ENCODE measurements at places on chromosomes 13 and 19. TPM values are rescaled to one million over a fixed set of nuclear protein-coding genes. Genes with fewer than 3 reads are reported as not detected.

GRCh38 chr13:75468098-75468497 lies 13.9 kb downstream of the TBC1D4 start:
- DNase-seq = no peak

DNA sequence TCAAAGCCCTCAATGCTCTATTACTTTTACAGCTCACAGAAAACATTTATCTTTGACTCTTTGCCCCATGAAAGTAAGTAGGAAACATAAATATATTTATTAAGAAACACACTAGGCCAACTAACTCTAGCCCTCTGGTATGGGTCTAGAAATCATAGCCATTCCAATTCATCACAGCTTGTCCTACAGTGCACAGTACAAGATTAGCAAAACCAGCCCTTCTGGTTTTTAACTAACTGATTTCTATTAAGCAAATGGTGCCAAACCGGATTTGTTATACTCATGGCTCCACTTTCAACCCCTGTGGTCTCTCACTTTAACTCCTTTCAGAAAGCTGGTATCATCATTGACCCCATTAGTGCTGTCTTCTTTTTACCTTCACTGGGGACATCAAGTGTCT lies 5.6 kb upstream of the LRRC63 start:
- no peak for DNase-seq

DNA sequence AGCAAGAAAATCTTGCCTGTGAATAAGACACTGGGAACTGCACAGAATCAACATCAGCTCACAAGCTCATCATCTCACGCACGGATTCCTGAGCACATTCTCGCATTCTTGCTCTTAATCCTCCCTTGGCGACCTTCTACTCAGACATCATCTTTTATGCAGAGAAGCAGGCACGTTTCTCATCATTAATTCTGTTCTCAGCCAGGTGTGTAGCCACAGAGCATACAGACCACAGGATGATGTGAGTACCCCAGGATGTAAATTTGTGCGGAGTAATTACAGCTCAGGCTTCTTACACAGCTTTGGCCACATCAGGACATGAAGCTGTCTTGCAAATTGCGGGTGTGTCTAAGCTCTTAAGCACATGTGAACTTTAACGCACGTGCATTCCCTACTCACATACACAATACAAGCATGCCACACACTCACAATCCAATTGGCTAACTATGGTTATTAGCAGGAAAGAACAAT lies 36.5 kb upstream of the SACS start:
- DNase-seq = no peak

DNA sequence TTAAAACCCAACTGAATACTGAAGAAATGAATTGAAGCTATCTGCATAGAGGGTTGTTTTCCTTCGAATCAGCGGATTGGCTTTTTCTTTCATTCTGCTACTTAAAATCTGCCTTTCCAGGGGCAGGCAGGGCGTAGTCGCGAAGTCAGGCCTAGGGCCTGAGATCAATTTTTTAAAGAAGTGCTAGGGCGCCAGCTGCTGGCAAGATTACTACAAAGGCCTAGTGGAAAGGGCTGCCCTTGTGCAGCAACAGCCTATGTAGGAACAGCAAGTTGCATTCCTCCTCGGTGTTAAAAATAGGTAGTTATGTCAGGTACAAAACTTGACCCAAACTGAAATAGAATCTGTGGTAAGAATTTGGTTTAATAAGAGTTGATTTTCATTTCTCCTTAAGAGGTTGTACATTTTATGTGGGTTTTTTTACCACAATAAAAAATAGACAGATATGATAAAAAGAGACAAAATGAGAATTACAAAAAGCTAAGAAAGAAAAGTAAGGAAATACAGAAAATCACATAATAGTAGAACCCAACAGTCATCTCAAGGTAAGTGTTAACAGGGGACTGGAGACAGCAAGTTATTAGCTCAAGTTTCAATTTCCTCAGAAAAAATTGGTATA lies 9.5 kb upstream of the URAD start:
- DNase-seq = no peak

DNA sequence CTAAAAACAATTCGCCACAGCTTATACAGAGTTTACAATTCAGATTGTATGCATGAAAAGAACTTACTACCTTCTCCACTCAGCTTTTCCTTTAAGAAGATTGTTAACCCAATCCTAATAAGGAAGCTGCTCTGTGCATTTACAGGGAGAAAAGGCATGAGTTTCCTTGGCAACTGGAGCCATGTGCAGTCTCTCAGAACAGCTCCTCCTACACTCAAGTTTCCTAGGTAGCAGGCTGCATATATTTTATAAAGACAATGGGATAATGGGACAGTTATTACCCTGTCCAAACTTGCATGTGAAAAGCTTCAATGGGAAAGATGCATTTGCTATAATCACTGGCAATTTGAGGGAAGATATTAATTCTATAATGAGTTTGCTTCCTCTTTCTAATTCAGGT lies 125.5 kb upstream of the TRPC4 start:
- no peak for DNase-seq

- DNase-seq = no peak
Measured at GRCh38 chr13:49457221-49457620, 13.1 kb downstream of the SETDB2 start.

DNA sequence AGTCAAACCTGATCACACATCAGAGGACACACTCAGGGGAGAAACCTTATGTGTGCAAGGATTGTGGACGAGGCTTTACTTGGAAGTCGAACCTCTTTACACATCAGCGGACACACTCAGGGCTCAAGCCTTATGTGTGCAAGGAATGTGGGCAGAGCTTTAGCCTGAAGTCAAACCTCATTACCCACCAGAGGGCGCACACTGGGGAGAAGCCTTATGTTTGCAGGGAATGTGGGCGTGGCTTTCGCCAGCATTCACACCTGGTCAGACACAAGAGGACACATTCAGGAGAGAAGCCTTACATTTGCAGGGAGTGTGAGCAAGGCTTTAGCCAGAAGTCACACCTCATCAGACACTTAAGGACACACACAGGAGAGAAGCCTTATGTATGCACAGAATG lies 8.2 kb upstream of the ZNF527 start:
- DNase-seq = no peak

DNA sequence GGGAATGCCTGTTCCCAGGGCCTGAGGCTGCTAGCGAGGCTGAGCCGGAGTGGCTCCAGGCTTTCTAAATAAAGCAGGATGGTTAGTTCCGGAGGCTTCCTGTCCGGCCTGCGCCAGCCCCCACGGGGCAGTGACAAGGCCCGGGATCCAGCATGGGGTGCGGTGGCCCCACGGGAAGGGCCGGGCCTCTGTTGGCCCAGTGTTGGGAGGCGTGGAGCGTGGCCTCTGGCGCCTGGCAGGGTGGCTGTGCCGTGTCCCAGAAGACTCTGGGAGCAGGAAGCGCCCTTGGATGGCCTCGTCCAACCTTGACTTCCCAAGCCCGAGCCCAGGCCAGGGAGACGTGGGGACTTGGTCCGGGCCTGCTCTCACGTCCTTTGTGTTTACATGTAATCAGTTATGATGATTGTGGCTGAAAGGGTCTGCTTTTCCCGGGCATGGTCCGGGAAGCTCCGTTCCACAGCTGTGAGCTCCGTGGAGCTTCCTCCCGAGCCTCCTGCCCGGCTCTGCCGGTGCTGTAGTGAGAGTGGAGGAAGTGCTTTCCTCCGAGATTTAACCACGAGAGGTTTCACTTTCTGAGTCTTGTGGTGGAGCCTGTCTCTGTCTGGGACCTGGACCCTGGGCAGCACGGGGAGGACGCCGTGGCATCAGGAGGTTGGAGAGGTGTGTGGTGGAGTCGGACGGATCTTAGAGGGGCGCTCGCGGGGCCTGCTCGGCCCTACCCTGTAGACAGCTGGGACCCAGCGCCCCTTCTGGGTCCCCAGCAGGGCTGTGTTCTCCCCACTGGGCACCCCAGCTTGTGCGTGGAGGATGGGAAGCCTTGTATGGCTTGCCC lies 4.6 kb downstream of the GNA11 start:
- no peak for DNase-seq

DNA sequence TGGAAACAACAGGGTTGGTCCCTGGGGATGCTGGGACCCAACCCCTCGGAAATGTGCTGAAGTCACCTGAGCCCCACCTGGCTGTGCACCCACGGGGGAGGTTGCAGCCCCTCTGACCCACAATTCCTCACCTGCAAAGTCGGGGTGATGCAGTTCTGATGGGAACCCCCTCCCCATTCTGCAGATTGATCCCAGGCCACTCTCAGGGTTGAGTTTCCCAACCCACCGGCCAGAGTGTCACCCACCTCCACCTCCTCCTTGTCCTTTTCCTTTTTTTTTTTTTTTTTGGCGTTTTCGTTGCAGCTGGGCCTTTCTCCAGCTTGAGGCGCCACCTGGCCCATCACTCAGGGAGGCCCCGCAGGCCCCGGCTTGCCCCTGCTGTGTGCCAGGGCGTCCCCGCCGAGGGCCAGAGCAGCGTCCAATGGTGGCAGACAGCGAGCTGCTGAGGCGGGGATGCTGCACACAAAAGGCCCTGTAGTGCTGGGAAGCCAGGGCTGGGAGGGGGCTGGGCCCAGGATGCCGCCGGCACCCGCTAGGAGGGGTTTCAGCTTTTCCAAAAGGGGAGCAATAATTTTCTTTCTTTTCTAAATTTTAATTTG lies 4.6 kb downstream of the PIK3R2 start:
- peak; percentile 55 for DNase-seq

- DNase-seq = no peak
Measured at GRCh38 chr19:57192993-57193392, 1.7 kb downstream of the ZNF264 start.

GRCh38 chr13:98368019-98368418 lies 190.9 kb upstream of the RNF113B start:
- no peak for DNase-seq

GRCh38 chr13:40908546-40908945 lies 110.6 kb downstream of the ELF1 start:
- no peak for DNase-seq

- DNase-seq = no peak
Measured at GRCh38 chr13:108194435-108194936, 20.9 kb downstream of the LIG4 start.

DNA sequence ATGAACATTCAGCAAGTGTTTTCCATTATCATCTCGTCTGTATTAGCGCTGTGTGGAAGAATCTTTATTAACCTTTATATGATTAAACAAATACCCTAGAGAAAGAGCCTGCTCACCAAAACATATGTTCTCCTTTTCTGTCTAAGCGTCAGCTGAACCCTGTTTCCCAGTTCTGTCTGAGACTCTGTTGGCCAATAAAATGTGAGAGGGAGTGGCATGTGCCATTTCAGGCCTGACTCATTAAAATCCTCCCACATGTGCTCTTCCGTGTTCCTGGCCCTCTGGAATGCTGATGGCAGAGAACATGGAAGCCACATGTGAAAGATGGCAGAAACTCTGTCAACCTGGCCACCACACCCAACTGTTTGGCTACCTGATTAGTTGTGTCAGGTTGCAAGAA lies 181.9 kb upstream of the EDNRB start:
- DNase-seq = no peak

DNA sequence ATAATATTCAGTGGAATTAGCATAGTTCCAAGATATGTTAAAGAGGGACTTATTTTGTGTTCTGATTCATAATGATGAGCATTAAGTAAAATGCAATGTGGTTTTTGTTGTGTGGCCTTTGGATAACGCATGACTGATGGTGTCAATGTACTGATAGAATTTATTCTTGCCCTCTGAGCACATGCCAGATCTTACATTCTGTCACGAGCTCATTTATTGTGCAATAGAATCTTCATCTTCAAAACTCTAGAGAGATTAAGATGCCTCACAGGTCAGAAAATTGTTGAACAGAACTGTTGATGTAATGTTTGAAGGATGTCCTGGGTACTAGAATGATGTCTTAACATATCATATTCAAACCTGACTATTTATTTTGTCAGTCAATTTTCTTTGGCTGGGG lies 148.0 kb upstream of the HTR2A start:
- DNase-seq = no peak

DNA sequence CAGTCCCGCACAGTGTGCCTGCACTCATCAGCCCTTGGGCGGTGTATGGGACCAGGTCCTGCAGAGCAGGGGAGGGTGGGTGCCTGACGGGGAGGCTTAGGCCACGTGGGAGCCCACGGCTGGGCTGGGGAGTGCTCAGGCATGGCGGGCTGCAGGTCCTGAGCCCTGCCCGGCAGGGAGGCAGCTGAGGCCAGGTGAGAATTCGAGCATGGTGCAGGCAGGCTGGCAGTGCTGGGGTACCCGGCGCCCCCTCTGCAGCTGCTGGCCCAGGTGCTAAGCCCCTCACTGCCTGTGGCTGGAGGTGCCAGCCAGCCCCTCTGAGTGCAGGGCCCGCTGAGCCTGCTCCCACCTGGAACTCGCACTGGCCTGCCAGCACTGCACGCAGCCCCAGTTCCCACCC lies 630.9 kb upstream of the PCDH20 start:
- DNase-seq = no peak

- peak; percentile 31 for DNase-seq
Measured at GRCh38 chr13:45055902-45056648, 64.2 kb upstream of the GTF2F2 start.

DNA sequence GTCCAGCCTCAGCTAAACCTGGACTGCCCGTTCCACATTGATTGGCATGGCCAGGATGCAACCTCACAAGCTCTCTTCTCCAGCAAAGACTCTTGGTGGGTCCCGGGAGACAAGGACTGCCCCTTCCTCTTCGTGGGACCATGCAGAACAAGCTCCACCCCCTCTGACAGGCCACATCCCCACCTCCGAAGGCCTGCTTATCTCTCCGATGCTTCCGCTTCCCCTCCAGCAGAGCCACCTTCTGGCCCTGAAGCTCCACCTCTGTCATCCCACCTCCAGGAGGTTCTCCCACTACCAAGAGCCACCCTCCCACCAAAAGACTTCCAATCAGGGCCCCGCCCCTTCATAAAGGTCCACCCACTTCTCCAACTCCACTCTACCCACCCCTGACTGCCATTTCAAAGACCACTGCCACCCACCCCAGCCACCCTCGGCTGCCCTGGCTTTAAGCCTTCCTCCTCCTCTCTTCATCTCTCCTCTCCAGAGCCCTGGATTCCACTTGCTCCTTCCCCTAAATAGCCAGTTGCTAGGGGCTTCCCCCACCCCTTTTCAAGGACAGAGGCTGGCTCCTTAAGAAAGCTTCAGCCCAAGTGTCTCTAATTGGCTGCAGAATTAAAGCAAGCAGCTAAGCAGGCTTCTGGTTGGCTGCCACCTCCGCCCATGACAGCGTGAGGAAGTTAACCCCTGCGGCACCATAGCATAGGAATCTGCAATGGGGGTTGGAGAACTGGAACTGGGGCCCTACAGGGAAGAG lies 9.9 kb downstream of the LRFN1 start:
- no peak for DNase-seq

PSG6 gene
- not detected for total RNA-seq

RNF113B gene
- not detected for total RNA-seq

PODNL1 gene
- 0.81 TPM for total RNA-seq

NALCN gene
- total RNA-seq = 1.2 TPM

HSPH1 gene
- 55.8 TPM for total RNA-seq

RASIP1 gene
- 25.9 TPM for total RNA-seq

ATP4A gene
- not detected for total RNA-seq

ZNF223 gene
- 4.1 TPM for total RNA-seq

TMEM59L gene
- total RNA-seq = 0.20 TPM

ADAT3 gene
- 6.2 TPM for total RNA-seq

CDX2 gene
- not detected for total RNA-seq

HRC gene
- 0.97 TPM for total RNA-seq

NAPSA gene
- 1.0 TPM for total RNA-seq
